ENCODE measurements at places on chromosomes 1 and 21. TPM values are rescaled to one million over a fixed set of nuclear protein-coding genes. Genes with fewer than 3 reads are reported as not detected.

Gene ARHGEF2
- total RNA-seq = 118 TPM

Gene HOOK1
- not detected for total RNA-seq

Gene BRDT
- total RNA-seq = not detected

Gene ADGRL2
- total RNA-seq = 188 TPM

Gene OLIG2
- total RNA-seq = not detected
